Stromal cell of bone marrow (primary cell): ENCODE measurements at places on chromosomes 5 and 9.

DNA sequence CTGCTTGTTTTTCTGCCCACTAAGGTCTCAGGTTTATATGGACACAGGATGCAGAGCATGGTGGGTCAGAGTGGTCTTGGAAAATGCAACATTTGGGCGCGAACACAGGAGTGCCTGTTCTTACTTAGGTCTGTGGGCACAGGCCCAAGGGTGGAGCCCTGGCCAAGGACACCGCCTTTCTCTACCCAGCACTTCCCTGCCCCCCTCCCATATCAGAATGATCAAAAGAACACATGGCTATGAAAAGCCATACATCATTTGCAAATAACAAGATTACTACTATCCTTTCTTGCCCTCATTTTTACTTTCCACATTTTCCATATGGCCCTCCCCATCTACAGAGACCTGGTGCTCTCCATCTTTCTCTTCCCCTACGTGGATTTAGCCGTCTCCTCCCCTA lies 162.2 kb downstream of the ENC1 start:
- no peak for DNase-seq

- no peak for DNase-seq
Measured at GRCh38 chr5:105730982-105731381, 1939.8 kb downstream of the EFNA5 start.

DNA sequence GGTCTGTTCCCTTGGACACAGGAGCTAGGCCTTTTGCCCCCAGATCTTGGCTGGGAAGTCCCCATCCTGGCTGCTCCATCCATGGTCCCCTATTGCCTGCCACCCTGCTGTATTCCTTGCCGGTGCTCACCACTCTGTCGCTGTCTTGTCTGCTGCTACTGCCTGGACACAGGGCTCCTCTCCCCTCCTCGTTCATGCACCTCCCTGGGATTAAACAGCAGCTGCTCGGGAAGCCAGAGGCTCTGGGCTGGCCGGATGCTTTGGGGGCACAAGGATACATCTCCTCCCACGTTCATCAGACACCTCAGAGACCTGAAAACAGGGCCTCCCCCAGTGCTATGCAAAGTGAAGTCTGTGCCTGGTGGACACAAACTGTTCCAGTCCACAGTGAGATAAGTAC lies 110.4 kb downstream of the ZNF354C start:
- DNase-seq: no peak

DNA sequence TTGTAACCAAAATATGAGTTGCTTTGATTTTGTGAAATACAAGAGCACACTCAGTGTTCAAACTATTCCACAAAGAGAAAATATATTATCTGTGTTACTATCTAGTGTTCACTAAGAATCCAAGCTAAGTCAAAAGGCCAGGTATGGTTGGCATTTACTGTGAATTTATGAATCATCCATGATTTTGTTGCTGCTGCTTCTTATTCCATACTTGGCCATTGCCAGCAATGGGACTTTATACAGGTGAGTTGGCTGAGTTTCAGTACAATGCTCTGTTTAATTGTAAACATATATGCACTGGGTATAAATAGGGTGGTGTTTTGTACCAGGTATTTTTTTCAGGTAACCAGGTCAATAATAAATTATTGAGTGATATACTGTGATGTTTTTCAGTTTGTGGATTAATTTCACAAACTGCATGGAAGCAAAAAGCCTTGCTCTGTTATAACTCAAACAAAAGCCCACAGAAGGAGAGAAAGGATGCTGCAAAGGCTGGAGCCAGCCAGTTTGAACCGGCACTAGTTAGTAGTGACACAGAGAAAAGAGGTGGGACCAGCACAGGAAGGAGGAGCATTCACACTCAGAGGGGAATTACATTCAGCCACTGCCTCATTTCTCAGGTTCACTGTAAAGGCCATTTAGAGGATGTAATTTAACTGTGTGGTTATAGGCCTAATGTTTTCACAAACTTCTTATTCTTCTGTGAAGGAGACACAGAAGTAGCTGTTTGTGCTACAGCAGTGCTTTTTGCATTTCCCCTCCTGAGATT lies 381.8 kb downstream of the ADGRV1 start:
- DNase-seq: peak; percentile 14

DNA sequence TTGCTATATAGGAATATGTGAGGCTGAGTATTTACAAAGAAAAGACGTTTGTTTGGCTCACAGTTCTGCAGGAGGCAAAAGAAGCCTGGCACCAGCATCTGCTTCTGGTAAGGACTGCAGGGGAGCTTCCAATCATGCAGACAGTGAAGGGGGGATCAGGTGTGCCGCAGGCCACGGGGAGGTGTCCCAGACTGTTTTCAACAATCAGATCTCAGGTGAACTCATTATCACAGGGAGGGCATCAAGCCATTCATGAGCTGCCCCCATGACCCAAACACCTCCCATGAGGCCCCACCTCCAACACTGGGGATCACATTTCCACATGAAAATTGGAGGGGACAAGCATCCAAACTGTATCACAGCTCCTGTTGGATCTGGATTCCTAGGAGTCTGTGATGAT lies 30.4 kb upstream of the TRIM14 start:
- no peak for DNase-seq

- no peak for DNase-seq
Measured at GRCh38 chr5:137822158-137822764, 45.4 kb upstream of the MYOT start.

DNA sequence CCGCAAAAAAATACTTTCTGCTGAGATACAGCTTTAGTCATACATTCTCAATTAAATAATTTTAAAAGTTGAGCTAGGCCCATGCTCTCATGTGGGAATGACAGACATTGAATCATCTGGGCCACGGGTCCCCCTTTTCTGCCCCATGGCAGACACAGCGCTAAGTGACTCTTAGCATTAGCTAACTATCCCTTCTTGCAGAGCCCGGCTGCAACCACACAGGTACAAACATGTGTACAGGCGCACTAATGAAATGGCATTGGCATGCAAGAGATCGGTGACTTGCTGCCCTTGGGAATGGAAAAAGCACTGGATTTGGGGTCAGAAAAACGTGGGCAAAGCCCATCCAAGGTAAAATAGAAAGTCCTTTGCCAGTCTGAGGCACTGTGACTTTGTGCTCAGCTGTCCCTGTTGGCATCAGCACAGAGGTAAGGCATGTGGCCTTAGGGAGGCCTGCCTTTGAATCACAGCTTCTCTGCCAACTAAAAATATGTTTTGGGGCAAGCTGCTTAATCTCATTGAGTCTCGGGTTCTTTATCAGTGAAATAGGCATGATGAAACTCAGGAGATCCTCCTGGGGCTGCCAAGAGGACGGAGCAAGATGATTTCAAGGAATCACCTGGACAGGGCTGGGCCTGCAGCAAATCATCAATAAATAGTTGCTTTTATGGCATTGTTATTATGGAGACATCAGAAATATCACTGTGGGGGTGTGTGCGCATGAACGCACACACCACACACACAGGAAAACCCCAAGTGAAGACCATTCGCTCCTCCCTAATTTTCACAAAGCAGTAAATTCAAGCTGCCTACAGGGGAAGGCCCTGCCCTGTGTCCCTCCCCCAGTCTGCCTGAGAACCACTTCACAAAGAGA lies 54.2 kb downstream of the WHRN start:
- DNase-seq: no peak

DNA sequence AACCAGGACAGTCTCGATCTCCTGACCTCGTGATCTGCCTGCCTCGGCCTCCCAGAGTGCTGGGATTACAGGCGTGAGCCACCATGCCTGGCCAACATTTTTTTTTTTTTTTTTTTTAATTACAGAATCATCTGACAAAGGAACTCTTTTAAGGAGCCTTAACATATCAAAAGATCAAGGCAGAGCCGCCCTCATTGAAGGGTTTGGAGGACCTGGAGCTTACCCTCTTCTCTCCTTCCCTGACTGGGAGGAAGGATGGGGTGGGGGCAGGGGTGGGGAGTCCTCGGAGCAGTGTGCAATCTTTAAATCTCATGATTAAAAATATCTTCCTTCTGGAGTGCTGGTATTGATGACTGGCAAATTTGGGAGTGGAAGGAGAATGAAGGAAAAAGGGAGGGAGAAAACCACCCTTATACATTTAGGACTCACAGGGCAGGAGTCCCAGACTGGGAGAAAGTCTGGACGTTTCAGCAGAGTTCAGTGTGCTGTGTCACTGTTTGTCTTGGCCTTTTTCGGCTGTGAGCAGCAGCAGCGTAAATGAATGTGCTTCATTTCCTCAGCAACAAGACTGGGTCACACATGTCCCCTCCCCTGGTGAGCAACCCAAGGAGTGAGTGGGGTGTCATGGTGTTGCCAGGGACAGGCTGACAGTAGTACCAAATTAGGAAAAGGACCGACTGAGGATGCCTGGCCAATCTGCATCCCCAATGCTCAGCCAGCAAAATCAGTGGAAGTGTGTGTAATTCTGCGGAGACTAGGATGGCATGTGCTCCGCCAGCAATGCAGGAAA lies 115.3 kb upstream of the BNC2 start:
- peak; percentile 94 for DNase-seq

DNA sequence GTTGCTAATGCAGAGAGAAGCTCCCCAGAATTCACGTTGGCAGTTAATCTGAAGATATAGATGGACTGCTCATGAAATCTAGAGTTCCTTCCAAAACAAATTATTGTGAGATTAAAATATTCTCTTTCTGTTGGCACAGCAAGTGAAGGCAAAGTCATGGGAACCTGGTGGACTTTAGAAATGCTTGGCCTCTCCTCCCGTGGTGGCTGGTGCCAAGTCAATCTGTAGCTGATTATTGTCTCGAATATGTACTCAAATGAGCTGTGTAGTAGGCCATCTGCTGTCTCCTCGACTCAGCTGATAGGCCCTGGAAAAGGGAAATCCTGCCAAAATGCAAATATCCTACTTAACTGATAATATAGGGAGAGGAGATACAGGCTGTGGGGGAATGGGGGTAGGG lies 69.3 kb downstream of the DAPK1 start:
- DNase-seq: no peak

DNA sequence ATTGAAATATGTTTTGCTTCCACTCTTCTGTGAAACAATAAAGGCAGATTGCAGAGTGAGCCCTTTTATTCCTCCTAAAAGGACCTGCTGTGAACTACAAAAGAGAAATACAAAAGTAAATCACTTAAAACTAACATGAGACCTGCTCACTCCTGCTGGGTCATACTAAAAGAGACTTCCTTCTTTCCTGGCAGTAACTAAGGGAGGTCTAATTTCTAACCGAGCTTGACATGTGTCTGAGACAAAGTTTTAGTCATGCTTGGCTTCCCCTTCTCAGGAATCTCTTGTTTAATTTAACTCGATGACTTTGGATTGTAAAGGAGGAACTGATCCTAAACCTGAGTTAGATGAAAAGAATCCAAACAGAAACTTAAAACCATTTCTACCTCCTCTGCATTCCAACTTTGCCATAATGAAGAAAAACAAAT lies 86.4 kb upstream of the CDH6 start:
- no peak for DNase-seq

DNA sequence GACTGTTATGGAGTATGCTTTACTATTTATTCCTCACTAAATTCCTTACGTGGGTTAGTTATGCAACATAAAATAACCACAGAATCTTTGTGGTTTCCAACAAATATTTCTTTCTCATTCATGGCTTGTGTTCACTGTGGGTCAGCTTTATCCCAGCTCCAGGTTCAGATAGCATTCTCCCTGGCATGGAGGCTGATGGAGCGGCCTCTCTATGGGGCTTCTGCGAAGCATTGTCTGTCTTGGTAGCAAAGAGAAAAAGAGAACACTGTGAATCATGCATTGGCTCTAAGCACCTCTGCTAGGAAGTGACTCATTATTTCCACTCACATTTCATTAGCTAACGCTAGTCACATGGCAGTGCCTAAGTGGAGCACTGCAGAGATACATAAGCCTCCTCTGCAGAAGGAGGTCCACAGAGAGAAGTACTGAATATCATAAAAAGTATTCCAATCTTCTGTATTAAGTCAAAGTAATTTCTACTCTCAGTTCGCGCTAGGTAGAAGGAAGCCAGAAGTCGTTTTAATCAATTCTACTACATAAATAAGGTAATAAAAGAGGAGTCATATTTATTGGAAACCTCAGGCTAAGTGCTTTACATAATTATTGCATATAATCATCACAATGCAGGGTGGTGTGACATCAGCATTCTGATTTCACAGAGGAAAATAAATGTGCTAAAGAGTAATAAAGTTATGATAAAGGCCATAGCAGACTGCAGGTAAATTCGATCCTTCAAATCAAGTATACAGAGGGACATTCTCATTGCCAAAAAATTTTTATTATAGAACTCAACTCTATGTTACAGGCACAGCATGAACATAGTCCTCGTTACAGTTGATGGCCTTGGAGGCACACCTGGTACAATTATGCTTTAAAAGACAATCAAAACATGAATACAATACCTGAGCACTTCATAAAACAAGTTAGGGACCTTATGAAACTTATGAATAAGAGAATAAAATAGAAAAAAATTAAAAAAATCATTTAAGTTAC lies 531.1 kb downstream of the CETN3 start:
- DNase-seq: peak; percentile 89

DNA sequence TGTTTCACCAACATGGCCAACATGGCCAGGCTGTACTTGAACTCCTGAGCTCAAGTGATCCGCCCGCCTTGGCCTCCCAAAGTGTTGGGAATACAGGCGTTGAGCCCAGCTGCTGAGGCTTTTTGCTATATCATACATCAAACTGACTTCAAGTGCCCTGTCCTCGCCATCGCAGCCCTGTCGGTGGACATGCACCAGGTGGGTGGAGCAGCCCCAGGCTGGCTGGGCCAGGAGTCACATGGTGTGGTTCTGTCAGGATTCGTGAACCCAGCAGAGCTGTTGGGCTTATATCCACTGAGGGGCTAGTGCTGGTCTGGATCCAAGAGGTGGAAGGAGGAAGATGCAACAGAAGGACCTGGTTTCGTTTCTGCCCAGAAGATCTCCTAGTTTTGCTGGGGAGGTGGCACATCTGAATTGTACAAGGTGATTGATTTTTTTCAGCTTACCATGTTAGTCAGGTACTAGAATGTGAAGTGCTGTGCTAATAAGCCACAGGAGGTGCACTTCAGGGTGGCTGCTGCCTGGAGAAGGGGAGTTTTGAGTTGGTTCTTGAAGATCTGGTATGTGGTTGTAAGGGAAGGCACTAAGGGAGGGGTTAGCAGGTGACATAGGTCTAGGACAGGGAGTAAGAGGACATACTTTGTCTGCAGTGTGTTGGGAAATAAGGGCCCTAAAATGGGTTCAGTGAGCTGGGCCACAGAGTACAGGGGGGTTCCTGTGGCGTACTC lies 16.1 kb downstream of the PCBD2 start:
- DNase-seq: no peak

GRCh38 chr9:12775679-12776512 lies 1.1 kb downstream of the LURAP1L start:
- DNase-seq: peak; percentile 81

- no peak for DNase-seq
Measured at GRCh38 chr5:154205441-154206117, 15.0 kb downstream of the GALNT10 start.

DNA sequence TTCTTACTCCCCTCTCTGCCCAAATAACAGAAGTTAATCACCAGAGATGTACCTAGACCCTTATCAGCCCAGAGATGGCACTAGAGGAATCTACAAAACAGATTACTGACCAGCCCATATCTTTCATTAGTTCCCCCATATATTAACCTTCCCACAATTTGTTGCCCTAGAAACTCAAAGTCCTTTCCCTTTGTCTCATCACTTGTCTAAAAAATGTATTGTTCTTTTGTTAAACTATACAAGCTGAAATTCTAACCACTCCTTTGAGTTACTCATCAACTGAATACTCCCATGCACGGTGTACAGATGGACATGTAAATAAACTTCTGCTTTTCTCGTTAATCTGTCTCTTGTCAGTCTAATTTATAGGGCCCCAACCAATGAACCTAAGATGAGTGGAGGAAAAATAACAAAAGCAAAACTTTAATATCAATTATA lies 130.9 kb downstream of the CCDC192 start:
- no peak for DNase-seq
